Gastrocnemius medialis (tissue), 4 donors: ENCODE measurements at places on chromosomes 13 and 19.
A peak's percentile ranks its signal among the peaks of the same experiment; 100 is the strongest.

- DNase-seq, result no peak
These were observed 1.1 kb upstream of the AKAP11 start for GRCh38 chr13:42270857-42271215.

DNA sequence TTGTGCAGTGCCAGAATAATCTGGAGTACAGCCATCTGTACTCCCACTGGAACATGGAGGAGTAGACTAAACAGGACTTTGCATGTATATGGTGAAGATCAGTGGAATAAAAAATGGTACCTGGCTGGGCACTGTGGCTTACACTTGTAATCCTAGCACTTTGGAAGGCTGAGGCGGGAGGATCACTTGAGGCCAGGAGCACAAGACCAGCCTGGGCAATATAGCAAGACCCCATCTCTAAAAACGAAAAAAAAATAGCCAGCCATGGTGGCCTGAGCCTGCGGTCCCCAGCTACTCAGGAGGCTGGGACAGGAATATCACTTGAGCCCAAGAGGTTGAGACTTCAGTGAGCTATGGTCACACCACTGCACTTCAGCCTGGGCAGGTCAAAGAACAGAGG is 20.0 kb downstream of the UBA2 start:
- no peak for DNase-seq

GRCh38 chr13:42486711-42487198 is 87.2 kb upstream of the TNFSF11 start:
- no peak for DNase-seq

DNA sequence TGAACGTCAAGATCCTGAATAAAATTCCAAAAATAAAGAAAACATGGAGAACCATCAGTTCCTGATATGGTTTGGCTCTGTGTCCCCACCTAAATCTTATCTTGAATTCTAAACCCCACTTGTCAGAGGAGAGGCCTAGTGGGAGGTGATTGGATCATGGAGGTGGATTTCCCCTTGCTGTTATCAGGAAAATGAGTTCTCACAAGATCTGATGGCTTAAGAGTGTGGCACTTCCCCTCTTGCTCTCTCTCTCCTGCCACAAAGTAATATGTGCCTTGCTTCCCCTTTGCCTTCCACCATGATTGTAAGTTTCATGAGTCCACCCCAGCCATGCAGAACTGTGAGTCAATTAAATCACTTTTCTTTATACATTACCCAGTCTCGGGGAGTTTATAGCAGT is 827.4 kb downstream of the GPC5 start:
- no peak for DNase-seq

DNA sequence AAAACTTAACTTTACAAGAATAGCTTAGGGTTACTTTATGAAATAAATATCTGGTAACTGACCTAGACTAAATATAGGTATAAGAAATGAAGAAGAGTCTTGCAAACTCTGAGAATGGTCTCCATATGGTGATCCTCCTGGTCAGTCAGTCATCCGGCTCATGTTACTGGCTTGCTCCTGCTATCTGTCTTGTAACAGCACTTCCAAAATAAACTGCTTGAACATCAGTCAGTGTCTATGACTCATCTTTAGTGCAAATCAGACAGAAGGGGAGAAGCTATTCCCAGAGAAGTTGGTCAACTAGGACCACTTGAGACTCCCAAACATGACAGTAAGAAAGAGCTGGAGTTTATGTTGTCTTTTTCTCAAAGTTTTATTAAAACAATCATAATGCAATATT is 1550.9 kb downstream of the PCDH9 start:
- no peak for DNase-seq

DNA sequence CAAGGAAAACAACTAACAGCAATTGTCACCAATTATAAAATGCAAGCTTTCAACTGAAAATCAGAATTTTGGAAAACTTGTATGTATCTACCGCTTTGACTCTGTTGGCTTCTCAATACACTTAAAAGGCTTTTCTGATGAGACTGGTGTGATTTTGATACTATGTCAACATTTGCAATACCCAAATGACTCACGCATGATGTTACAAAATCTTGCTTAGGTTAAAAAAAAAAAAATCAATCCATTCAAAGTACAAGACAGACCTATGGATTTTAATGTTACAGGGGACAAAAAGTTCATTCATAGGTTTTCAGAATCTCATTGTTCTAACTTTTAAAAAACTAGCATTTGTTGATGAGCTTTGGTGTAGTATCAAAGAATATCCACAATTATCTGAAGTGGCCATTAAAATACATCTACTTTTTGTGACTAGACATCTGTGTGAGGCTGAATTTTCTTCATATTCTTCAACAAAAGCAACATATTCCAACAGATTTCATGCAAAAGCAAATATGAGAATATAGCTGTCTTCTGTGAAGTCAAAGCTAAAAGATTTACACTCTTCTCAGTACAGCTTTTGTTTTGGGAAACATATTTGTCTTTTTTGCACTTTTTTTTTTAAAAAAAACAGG is 10.7 kb downstream of the ELF1 start:
- DNase-seq, result no peak

DNA sequence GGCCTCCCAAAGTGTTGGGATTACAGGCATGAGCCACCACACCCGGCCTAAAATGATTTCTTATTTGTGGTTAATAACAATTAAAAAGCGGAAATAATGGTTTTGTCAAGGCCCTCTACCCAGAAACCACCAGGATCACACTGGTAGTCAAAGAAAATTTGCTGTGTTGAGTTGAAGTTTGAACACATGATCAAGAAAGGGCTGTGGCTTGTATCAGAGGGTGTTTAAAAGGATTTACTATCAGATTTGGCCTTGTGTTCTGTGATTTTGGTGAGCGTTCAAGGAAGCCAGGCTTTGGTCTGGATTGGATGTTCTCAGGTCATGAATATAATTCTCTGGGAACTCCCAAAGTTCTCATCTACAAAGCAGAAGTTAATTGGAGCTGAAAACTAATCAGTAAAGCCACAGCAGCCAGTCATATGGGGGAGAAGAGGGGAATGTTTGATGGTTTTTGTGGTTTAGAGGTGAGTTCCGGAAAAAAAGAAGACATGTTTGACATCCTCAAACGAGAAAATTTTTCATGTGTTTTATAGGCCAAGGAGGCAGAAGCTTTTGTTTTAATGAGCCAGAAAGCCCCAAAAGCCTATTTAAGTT is 10.6 kb upstream of the ZNF556 start:
- DNase-seq, result no peak

- no peak for DNase-seq
These were observed 110.1 kb upstream of the RXFP2 start for GRCh38 chr13:31629085-31629780.

DNA sequence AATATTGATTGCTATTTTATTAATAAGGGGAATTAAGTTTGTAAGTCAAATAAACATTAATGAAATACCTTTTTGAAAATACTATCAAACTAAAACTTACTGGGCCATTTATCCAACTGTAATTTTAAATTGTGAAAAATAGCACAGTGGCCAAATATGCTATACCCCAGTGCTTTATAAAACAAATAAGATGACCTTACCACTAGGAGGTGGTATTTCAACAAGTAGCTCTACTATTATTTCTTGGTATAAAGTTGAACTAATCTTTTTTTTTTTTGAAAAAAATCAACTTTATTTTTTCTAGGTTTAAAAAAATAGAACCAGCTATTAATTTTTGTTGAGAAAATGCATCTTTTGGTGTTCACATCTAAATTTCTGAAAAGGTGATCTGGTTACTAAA is 14.7 kb downstream of the LACC1 start:
- DNase-seq, result no peak

GRCh38 chr19:8571006-8571411 is 6.2 kb downstream of the MYO1F start:
- peak; percentile 27 for DNase-seq
